ENCODE measurements at places on chromosomes 11 and 22. TPM values are rescaled to one million over a fixed set of nuclear protein-coding genes. Genes with fewer than 3 reads are reported as not detected.

DNA sequence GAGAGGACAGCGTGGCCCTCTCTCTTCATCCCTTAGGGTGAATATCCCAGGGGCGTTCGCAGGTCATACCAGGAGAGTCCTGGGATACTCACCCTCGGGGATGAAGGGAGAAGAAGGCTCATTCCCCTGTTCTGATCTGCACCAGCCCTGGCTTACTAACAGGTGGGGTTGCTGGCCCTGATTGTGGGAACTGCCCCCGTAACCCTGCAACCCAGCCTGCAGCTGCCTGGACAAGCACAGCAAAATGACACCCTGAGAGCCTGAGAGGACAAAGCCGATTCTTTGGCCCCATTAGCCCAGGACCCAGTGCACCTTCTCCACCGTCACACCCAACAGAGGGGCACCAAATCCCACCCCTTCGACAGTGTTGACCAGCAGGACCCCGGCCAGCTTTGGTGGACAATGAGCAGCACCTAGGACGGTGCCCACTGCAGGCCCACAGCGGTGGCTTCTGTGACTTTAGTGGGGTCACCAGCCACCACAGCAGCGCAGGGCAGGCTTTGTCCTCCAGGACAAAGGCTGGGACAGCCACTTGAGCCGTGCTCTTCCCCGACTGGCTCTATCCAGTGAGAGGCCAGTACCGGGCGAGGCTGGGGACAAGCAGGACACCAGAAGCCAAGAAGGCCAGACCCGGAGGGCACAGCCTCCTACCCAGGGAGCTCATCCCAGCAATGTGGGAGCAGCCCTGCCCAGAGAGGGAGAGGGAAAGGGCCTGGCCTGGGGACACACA is 98.5 kb upstream of the RTL6 start:
- DNase-seq: no peak

- peak; percentile 89 for DNase-seq
Measured at GRCh38 chr11:117026593-117027330, 71.5 kb downstream of the SIK3 start.

DNA sequence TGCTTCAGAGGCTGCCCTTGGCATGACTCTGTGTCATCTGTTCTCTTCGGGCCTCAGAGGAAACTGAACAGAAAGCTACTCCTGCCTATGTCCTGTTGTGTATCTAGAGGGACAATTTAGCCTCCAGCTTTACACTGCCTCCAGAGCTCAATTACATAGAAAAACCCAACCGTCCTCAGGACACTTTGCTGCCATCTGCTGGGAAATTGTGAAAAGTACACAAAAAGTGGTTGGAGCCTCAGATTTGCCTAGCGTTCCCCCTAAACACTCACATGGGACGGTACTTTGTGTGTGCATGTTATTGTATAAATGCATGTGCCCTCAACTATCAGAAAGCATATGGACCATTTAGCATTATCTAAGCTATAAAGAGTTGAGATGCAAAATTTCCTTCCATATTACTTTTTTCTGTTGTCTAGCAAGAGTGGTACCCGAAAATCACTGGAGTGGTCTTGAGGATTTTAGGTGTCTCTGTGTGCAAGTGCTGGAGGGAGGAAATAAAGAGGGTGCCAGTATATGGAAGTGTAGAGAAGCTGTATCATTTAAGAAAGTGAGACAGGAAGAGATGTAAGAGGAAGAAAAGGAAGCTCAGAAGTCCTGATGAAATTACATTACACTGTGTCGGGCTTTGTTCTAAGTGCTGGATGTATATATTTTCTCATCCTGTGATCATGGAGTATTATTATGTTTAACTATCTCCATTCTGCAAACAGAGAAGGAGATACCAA is 8.7 kb upstream of the MS4A4E start:
- no peak for DNase-seq

Gene BARX2
- total RNA-seq: not detected

DNA sequence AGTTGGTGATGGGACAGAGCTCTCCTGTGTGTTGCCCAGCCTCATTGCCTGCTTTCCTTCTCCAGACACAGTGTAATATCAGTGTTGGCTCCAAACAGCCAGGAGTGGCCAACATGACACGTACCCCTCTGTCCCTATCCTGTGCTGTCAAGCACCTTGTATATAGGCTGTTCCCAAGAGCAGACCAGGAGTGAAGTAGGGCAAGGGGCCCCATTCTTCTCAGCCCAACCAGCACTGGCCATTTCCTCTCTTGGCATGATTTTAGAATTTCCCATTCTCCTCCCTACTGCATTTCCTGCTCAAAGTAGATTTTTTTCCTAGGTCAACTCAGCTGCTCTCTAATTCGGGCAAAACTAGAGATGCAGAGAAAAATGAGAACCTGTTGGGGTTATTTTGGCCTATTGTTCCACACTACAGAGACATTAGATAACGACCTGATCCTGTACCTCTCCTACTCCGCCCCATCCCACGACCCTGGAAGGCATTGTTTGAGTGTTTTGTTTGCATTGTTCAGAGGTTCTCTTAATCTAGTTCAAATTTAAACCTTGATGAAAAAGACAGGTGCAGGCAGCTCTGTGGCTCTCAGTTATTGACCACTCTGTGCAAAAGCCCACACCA is 95.6 kb downstream of the RASSF10 start:
- DNase-seq: no peak

GRCh38 chr22:46004105-46004866 is 27.3 kb upstream of the WNT7B start:
- DNase-seq: no peak

Measured in astrocyte (in vitro differentiated cells and primary cell).